ENCODE measurements at places on chromosomes 3 and 15. TPM values are rescaled to one million over a fixed set of nuclear protein-coding genes. Genes with fewer than 3 reads are reported as not detected.

GRCh38 chr15:85330901-85331588, 49.4 kb upstream of the AKAP13 start:
- DNase-seq: peak; percentile 92
- no peaks in the 10 kb centered on the region for H3K36me3 ChIP-seq
- no peaks in the 10 kb centered on the region for H3K27me3 ChIP-seq

- no peak overlapping the region for H3K27ac ChIP-seq
- H3K36me3 ChIP-seq: no peaks in the 10 kb centered on the region
- no peaks in the 10 kb centered on the region for H3K27me3 ChIP-seq
These were observed 402.1 kb downstream of the CADM2 start for GRCh38 chr3:85360742-85361387.

DNA sequence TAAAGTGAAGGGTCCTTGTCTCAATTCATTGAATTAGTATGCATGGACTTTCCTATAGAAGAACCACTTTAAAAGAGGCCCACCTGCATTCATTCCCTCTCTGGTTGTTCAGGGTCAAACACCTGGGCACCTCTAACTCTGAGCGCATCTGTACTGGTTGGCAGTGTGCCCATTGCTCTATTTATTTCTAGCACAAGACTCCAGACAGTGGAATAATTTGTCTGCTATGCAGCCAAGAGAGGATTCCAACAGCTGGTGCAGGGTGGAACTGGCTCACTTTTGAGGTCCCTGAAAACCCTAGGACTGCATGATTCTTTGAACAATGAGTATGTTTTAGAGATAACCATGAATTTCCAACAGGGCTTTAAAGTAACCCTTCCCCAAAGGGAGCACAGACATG, 57.9 kb downstream of the CCDC33 start:
- no peak overlapping the region for H3K27ac ChIP-seq

DNA sequence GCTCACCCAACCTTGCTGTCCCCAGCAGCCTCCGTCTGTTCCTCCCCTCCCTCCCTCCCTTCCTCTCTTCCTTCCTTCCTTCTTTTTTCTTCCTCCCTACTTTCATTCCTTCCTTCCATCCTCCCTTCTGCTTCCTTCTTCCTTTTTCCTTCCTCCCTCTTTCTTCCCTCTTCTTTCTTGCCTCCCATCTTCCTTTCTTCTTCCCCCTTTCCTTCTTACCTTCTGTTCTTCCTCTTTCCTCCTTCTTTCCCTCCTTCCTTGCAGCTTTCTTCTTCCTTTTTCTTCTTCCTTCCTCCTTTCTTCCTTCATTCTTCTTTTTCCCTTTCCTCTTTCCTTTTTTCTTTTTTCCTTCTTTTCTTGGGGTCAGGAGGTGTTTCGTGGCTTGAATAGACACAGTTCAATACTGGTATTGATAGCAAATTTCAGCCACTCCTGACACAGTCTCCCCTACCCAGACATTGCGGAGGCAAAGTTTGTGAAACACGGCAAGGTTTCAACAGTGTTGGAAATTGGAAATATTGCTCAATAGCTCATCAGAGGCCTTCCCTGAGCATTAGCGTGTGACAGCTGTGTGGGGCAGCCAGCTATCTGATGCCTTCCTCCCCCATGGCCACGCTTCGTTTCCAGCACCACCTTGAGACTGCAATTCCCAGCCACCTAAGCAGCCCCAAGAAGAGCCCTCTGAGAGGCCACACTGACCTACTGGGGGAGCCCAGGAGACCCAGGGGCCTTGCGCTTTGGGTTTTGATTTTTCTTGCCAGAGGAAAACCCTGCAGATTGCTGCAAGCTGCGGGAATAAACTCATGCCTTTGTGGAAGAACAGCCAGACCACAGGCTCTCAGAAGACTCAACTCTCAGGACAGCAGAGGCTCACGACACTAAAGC, 82.2 kb downstream of the KLF15 start:
- H3K4me3 ChIP-seq: no peak overlapping the region
- H3K27me3 ChIP-seq: no peaks in the 10 kb centered on the region
- no peak overlapping the region for H3K27ac ChIP-seq
- H3K4me1 ChIP-seq: peaks cover 17% of the 10 kb centered on the region
- H3K36me3 ChIP-seq: no peaks in the 10 kb centered on the region

The KLF15 gene
- total RNA-seq: 21.4 TPM

- no peaks in the 10 kb centered on the region for H3K36me3 ChIP-seq
- no peaks in the 10 kb centered on the region for H3K4me1 ChIP-seq
- no peak overlapping the region for H3K27ac ChIP-seq
These were observed 6.7 kb downstream of the ZNF860 start for GRCh38 chr3:31988271-31988670.

DNA sequence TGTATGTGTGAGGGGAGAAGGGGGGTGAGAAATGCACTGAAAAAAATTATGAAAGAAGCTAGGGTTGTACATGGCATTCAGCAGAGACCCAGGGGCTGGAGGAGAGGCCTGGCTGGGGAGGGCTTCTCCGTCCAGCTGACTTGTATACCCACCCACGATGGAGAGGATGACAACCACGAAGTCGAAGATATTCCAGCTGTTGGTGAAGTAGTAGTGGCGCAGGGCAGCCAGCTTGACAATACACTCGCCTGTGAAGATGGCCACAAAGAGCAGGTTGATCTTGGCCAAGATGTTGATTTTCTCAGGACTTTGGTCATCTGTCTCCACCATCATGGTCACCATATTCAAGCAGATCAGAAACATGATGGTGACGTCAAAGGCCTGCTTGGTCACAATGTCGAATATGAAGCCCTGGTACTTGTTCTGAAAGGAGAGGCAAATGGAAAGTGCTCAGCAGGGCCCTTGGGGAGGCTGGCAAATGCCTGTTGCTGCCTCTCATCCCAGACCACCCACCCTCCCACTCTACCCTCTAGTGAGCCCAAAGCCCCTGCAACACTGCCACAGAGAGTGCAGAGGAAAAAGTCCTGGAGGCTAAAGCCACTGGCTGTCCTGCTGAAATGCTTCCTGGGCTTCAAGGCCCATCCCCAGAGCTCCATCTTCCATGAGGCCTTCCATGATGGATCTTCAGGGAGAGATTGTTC, 58.1 kb downstream of the EXOG start:
- no peak overlapping the region for H3K27ac ChIP-seq
- no peak overlapping the region for H3K4me3 ChIP-seq
- H3K4me1 ChIP-seq: no peaks in the 10 kb centered on the region
- no peaks in the 10 kb centered on the region for H3K27me3 ChIP-seq
- no peaks in the 10 kb centered on the region for H3K36me3 ChIP-seq

- H3K4me3 ChIP-seq: no peak overlapping the region
- no peak for DNase-seq
- H3K4me1 ChIP-seq: peaks cover 10% of the 10 kb centered on the region
- H3K27ac ChIP-seq: no peak overlapping the region
These were observed 17.1 kb downstream of the LDHAL6B start for GRCh38 chr15:59223736-59224135.

The TM4SF18 gene
- total RNA-seq: not detected

- no peak overlapping the region for H3K4me3 ChIP-seq
- DNase-seq: no peak
- H3K4me1 ChIP-seq: peaks cover 4% of the 10 kb centered on the region
- H3K27me3 ChIP-seq: no peaks in the 10 kb centered on the region
These were observed 32.4 kb downstream of the POC1A start for GRCh38 chr3:52121813-52122212.

The SENP8 gene
- 0.45 TPM for total RNA-seq

DNA sequence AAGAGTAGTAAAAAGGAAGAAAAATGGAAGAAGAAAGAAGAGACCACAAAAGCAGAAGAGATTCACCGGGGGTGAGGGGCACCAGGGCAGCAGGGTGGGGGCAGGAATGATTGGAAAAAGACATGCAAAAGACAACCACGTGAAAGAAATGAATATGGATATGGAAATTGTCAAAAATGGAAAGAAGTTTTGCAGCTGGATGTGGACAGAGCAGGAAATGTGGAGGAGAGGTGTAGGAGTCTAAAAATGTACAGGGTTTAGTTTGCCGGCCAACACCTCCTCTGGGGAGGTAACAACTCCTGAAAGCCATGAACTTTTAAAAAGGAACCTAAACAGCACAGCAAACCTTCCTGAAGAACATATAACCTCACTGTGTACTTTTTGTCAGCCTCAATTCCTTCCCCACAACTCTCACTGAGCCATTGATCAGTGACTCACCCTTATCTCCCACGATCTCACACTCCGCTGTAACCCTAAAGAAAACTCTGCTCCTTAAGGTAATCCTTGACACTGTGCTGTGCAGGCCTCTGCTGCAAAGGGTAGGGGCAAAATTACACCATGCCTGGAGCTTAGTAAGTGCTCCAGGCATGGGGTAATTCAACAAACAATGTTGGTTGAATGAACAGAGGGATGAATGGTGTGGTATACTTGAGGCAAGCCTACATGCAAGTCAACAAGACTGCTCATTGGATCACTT, 100.2 kb upstream of the BOC start:
- H3K36me3 ChIP-seq: no peaks in the 10 kb centered on the region
- no peak overlapping the region for H3K27ac ChIP-seq
- no peaks in the 10 kb centered on the region for H3K27me3 ChIP-seq
- DNase-seq: no peak
- H3K4me3 ChIP-seq: no peak overlapping the region
